T1000 (cell line): ENCODE measurements at places on chromosomes 5 and 9.

- DNase-seq, result no peak
These were observed 1804.6 kb downstream of the MAT2B start for GRCh38 chr5:165310031-165310430.

DNA sequence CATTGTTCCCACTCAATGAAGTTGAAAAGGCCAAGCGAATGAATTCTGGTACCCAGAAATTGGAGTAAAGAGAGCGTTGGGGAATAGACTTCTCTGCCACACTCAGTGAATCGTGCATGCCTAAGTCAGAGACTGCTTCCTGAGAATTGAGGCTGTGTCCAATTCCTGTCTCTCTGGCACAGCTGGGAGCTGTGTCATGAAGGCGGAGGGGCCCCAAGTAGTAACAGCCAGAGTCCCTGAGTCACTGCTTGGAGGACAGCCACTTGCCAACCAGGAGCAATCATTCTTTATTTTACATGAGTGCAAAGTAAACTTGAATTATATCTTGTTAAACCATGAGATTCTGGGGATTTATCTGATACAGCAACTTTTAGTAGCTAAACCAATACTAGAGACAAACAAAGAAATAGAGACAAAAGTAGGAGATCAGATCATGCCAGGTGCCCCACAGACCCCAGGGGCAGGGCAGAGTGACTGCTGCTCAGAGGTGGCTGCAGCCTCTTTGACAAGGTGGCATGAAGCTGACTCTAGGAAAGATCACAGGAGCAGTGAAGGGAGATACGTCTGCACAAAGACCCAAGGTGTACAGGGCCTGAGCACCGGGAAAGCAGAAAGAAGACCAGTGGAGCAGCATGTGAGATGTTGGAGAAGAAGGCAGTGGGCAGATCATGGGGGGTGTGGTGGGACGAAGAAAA, 246.0 kb downstream of the GADD45G start:
- no peak for DNase-seq

DNA sequence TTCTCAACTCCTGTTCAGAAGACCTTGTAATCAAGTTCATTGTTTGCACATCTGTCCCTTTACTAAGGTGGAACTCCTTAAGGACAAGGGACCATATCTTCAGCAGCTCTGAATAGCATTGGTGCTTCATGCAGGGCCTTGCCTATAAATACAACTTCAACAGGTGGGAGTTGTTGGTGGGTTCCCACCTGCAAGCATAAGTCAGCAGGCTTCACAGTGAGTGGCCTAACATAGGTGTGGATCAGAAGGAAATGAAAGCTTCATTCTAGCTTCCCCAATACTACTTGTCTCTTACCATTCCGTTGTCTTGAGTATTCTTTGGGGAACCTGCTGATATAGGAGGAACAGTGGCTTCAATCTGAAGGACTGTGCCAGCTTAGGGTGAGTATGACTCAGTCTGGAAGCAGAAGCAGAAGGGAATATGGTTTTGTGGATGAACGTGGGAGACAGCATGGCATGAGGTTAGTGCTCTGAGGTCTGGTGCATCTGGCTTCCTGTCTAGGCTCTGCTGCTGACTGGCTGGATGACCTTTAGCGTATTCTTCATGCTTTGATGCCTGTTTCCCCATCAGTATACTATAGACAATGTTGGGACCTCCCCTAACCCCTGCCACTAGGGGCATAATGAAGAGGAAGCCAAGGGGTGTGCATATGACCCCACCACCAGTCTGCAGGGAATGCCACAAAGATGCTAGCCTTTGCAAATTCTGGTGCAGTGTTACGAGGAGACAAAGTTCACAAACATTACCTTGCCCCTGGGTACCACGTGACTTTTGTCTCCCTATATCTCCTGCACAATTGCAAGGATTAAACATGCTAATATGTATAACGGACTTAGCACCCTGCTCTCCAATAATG, 192.3 kb downstream of the PALM2AKAP2 start:
- no peak for DNase-seq

DNA sequence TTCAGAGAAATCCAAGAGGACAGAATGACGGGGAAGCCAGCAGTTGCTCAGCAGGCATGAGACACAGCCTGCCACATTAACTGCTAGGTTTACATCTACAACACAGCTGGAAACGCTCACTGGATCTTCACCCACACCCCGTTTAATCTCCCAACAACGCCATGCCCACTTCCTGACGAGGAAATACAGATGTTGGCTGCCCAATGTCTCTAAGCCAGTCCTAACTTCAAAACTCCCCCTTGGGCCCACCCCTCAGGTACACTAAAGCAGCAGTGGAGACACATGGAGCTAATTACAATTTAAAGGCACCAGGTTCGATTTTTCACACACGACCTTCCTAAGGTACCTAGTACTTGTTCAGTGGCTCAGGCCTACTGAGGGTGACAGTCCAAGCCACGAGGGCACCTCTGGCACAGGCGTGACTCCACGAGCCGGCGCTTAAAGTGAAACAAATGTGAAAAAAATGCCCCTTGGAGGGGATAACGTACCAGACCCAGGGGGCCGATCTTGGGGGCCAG, 904 bp downstream of the RPL12 start:
- no peak for DNase-seq

- DNase-seq, result no peak
These were observed 4.4 kb downstream of the NSMF start for GRCh38 chr9:137454597-137455358.
